RPMI7951 (cell line): ENCODE measurements at places on chromosomes 4 and X.

DNA sequence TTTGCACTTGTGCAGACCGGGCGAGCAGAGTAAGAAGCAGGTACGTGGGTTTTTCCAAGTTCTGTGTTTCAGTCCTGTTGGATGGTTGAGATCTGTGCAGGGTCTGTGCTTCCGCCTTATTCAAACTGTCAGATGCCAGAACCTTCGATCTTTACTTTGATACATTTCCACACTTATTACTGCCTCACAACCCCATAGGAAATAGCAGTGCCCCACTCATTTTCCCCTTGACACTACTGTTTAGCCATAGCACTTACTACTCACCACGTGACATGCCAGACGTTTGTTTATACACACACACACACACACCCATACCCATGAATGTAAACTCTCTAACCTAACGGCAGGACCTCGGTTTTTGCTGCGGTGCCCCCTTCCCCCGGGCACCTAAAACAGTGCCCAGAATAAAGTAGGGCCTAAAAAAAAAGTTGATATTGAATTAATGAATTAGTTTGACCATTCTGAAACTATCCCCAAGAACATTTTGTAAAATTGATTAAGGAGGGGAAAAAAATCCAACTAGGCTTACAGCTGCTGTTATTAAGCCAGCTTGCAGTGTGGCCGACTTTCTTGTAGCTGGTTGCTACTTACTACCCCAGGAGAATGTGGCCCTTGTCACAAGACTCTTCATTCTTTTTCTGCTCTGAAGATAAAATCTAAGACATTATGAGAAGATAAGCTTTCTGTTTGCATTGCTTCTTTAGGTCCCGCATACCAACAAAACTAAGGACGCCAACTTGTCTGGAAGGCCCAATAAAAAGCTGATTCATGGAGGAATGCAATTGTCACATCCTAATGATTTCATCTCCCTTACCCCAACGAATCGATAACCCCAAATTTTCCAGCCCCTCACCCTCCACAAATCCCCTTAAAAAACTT lies 704 bp upstream of the SEPSECS start:
- peak; percentile 3 for DNase-seq

GRCh38 chr4:109434007-109434971 lies 674 bp downstream of the SEC24B start:
- peak; percentile 19 for DNase-seq

GRCh38 chr4:186845137-186845842 lies 121.6 kb upstream of the FAT1 start:
- DNase-seq, result peak; percentile 84

GRCh38 chrX:5646818-5647217 lies 581.8 kb downstream of the NLGN4X start:
- DNase-seq, result no peak

GRCh38 chrX:26442340-26442739 lies 226.4 kb downstream of the MAGEB5 start:
- DNase-seq, result no peak

DNA sequence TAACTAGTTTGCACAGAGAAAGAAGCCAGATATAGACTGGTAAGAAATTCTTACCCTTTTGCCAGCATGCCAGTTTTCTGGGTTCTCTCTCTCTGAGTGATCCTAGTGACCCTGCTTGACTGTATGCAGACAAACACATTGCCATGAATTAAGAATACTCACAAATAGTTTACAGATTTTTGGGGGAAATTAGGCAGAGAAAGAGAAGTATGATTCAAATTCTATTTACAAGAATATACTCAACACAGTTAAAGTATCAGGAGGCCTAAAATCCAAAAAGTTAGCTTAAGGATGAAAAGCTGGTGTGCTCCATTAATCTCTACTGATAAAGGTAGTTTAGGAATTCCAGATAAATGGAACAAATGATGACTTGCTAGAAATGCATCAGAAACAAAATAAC lies 18.4 kb downstream of the MOB1B start:
- DNase-seq, result no peak

DNA sequence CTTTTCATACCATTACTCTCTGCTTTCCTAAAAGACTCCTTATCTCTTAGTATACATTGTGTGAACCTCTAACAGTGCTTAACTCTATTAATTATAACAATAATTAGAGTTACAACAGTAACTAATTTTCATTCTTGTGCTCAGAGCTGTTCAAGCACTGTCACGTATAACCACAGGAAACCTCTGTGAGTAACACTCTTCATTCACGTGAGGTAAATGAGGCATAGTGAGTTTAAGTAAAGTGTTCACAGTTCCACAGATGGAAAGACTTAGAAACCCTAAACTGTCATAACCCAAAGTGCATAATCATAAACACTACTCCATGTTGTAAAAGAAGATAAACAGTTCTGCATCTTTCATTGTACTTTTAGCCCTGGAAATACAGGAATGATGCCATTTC lies 222.4 kb downstream of the CCSER1 start:
- no peak for DNase-seq

GRCh38 chrX:16114611-16115010 lies 8.8 kb upstream of the GRPR start:
- DNase-seq, result peak; percentile 88

- peak; percentile 6 for DNase-seq
Observed at GRCh38 chrX:106619797-106620196, 8.0 kb downstream of the RADX start.

DNA sequence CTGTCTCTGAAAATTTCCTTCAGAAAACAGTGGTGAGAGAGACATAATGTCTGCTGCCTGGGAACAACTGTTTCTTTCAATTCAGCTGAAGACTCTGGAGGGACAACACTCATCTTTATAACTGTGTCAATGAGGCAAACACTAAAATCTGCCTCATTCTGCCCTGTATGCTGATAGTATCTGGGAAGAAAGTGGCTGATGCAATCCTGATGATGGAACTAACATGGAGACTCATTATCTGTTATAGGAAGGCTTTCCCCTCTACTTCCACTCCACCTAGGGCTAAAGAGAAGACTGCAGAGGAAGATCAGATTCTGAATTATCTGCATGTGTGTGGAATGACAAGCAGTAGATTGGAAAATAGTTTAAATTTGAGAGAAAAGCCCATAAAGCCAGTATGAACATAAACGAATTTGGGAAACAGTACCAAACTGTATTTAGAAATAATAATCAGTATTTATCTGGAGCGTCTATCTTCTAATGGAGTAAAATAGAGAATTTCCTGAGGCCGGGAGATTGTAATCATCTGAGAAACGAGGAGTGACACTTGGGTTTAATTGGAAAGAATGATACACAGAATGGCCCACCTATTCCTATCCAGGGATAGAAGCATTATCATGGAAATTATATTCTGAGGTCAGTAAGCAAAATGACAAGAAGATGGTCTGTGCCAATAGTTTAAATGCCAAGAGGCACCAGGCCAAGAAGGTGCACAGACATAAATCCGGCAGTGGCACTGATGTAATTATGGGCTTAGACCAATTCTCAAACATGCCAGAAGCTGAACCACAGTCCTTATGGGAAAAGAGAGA lies 85.4 kb downstream of the SHISA3 start:
- DNase-seq, result no peak

DNA sequence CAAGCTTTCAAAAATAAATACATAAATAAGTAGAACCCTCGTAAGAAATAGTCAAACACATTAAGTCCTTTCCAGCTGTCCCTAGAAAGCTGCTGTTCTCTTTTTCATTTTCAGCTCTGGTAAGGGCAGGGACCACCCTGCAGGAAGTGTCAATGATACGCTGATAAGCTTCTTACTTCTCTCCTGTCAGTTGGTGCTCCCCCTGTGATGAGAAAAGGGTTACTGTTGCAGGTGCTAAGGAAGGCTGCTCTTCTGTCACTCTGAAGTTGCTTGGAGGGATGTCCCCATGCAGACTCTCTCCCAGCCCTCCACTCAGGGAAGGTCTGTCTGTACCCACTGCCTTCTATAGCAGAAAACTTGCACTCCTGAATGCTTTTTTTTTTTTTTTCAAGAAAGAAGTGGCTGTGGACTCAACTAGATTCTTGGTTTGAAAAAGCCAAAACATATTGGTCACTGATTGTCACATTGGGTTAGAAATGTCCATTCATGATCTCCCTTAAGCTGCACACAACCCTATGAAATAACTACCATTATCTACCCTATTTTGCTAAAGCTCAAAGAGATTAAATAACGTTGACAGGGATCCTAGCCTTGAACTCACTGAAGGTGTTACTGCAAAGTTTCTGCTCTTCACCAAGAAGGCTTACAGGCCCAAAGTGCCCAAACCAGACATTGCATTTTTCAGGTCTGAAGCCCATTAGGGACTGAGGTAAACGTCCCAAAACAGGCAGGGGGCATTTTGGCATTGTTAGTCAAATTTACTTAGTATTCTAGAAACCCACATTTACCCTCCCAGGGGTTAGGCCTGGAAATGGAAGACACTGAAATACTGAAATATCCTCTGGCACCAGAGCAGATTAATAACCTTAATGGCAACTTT lies 1.2 kb downstream of the CXCL3 start:
- no peak for DNase-seq

DNA sequence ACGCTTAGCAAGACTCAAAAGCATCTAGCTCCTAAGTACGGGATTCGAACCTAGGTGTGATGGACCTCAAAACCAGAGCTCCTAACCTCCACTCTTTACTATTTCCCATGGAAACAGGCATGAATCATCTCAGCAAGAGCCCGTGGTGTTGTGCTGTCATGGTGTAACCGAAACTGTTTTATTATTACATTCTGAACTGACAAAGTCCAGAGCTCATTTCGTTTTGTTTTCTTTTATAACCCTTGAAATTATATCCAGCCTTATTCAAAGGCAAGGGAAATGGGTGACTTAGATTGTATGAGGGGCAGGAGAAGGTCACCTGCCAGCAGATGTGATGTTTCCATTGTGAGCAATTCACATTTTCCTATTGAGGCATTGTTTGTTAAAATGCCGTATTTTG lies 301.1 kb downstream of the FRMPD4 start:
- DNase-seq, result peak; percentile 47

- DNase-seq, result no peak
Observed at GRCh38 chrX:129785160-129785947, 5.6 kb downstream of the SASH3 start.
